ENCODE measurements at places on chromosomes 1 and 21.

DNA sequence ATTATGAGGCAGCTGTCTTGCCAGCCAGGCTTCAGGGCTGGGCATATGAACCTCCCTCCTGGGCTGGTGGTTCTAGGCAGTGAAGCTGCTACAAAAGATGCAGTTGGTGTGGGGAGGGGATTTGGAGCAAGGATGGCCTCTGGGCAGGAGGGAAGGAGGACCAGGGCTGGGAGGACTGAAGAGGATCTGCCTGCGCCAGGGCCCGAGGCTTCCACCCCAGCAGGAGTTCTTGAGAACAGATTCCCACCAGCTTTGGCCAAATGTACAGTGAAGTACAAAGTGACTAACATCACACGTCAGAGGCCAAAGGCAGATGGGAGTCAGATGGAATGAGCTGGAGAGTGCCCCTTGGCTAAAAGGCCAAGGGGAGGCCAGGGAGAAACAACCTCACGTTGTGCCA, 62.4 kb downstream of the DDX20 start:
- no peak for DNase-seq

DNA sequence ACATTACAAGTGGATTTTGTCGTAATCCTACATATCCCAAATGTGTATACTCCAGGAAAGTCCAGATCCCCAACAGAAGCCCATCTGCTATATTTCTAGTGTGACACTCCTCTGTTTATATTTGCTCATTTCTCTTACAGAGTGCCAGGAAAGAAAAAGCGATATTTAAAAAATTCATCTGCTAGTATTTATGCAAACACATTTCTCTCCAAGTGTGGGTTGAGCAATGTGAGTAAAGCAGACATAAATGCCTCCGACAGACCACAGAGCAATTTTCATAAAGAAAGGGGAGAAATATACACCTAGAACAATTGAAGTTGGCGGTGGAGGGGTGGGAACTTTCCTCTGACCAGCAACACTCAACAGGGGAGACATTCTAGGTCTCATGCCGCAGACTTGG, 22.2 kb upstream of the RAP1A start:
- DNase-seq = no peak

- no peak for DNase-seq
Observed at GRCh38 chr1:56432166-56432971, 147.0 kb downstream of the PLPP3 start.

DNA sequence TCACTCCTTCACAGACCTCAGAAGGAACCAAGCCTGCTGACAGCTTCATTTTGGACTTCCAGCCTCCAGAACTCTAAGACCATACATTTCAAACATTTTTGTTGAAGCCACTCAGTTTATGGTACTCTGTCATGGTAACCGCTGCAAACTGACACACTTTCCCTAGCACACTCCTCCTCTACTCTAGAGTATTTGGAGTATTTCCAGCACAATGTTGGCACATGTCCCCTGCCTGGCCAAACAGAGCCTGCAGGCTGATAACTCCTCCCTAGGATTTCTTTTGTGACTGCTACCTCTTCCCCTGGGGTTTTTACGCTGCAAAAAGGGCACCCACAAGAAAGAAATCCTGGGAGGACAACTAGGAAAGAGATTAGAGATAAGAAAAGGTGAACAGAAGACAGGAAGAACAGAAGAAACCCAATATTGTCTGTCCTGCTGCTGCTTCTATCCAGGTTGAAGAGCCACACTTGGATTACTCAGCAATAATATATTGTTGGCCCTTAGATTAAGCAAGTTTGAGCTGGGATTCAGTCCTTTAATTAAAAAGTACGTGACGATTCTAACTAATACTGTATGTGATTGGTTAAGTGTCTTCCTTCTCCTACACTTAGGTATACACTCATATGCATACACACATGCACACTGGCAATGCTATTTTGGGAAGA, 844.1 kb downstream of the LTN1 start:
- no peak for DNase-seq

DNA sequence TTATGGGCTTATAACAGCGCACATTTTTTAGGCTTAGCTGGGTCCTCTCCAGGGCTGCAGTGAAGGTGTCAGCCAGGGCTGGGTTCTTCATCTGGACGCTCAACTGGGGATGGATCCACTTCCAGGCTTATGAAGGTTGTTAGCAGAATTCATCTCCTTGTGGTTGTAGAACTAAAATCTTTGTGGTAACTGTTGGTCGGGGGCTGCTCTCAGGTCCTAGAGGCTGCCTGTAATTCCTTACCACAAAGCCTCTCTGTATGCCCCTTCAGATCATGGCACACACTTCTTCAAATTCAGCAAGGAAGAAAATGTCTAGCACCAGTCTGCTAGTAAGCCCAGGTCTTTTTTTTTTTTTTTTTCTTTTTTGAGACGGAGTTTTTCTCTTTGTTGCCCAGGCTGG, 40.9 kb upstream of the EPS8L3 start:
- DNase-seq = no peak

DNA sequence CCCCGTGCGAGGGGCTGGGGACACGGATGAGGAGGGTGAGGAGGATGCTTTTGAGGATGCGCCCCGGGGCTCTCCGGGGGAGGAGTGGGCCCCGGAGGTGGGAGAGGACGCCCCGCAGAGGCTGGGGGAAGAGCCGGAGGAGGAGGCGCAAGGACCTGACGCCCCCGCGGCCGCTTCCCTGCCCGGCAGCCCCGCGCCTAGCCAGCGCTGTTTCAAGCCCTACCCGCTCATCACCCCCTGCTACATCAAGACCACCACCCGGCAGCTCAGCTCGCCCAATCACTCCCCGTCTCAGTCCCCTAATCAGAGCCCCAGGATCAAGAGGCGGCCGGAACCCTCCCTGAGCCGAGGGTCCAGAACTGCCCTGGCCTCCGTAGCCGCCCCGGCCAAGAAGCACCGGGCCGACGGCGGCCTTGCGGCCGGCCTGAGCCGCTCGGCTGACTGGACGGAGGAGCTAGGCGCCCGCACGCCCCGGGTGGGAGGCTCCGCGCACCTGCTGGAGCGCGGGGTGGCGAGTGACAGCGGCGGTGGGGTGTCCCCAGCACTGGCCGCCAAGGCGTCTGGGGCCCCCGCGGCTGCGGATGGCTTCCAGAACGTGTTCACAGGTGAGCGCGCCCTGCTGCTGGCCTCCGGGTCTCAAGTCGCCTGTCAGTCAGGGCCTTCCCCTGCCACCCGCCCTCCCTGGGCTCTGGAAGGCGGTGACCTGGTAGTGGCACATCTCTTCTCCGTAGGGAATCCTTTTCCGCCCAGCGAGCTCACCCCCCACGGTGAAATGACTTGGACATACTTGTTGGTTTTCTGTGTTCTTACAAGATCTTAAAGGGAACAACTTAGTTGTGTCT, 1.7 kb downstream of the FMN2 start:
- no peak for DNase-seq

DNA sequence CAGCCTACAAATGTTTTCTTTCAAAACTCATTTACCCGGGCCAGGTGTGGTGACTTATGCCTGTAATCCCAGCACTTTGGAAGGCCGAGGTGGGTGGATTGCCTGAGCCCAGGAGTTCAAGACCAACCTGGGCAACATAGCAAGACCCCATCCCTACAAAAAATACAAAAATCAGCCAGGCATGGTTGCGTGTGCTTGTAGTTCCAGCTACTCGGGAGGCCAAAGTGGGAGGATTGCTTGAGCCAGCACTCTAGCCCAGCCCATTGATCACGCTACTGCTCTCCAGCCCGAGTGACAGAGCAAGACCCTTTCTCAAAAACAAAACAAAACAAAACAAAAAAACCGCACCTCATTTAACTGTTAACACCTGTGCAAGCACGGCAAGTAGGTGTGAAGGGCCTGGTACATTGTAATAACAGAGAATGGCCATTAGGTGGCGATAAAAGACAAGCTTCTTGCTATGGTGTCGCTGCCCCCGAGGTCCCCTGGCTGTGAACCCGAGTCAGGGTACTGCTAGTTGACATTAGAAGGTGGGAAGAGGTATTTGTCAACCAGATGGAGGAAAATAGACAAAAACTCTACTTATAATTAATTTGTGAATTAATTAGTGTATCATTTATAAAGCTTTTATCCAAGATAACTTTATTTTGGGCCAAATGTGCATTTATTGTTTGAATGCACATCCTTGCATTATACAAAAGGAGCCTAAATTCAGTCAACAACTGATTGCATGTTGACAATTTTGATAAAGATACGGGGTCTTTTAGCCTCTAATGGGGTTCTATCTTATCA, 66.5 kb downstream of the SH3BGR start:
- no peak for DNase-seq

- DNase-seq = no peak
Observed at GRCh38 chr1:69315823-69316222, 251.9 kb upstream of the LRRC7 start.

- no peak for DNase-seq
Observed at GRCh38 chr1:52403566-52404115, 582 bp downstream of the ORC1 start.

DNA sequence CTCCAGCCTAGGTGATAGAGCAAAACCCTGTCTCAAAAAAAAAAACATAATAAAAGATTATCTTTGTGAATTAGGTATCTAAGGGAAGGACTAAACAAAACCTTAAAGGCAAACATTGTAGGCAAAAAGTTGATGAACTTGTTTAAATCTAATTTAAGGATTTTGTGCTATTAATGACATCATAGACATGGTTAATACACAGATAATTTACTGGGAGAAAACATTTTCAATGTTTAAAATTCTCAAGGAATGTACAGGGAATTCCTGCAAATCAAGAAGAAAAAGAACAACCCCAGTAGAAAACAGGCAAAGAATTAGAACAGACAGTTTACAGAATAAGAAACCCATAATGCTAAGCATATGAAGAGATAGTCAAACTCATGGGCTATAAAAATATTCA, 47.6 kb downstream of the ST3GAL3 start:
- DNase-seq = no peak

- no peak for DNase-seq
Observed at GRCh38 chr1:59388191-59388590, 91.3 kb downstream of the FGGY start.

DNA sequence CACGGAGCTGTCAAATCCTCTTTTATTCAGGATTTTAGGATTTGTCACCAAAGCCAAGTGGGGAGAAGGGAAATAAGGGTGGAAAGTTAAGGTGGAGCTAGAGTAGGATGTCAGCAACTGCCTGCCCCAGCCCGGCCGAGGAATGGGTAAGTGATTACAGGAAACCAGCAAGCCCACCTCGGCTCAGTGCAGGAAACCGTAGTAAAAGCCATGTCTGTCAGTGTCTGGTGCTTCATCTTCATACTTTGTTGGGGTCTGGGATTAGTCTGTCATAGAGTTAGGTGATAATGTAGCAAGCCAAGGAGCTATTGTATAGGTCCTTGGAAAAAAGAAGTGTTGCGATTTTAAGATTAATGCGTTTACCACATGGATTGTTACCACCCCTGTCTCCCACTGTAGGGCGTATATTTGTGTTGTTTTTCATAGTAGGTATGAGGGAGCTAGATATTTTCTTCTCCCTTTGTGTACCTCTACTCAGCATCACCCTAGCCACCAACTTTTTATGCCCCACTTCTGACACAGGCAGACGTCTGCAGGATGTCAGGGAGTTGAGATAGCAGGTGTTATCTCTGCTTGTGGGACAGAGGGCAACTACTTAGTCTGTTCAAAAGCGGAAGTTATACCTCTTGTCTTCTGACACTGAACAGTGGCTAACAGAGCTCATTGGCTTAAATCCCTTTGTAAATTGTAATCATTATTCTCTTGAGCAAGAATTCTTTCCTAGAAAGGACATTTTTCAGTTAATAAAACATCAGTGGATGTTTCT, 253.7 kb downstream of the HHAT start:
- no peak for DNase-seq

DNA sequence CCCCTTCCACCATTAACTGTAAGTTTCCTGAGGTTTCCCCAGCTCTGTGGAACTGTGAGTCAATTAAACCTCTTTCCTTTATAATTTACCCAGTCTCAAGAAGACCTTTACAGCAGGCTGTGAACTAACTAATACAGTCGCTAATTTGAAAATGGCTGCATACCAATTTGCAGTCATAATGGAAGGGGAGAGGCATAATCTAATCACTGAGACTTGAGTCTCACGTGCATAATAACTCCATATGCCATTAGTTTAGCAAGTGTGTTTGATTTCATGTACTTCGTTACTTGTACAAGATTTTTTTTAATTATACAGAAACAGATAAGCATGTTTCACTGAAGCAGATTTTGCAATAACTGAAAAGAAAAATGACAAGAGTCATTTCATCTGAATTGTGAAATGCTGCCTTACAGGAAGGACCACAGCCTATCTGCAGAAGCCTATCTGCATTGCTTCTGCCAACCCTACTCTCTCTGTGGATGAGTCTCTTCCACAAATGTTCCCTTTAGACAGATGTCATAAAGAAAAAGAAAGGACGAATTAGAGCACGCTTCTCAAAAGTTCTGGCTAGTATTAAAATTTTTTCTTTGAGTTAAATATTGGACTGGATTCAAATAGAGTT, 99.1 kb downstream of the PTGER3 start:
- no peak for DNase-seq

DNA sequence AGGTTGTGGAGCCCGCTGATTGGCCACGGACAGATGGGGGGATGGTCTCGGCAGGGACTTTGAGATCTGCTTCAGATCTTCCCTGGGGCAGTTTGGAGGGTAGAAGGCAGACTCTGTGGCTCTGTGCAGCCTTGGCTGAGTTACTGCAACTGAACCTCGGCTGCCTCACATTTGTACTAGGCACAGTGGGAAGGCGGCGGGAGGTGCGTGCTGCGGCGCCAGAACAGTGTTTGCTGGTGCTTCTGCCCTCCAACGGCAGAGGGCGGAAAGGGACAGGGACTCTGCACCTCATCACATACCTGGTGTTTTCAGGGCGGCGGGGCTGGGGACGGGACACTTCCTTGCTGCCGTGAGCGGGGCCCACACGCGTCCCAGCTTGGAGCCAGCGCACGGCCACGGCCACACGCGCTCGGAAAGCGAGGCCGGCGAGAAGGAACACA, 26.2 kb downstream of the SLC66A1 start:
- no peak for DNase-seq

DNA sequence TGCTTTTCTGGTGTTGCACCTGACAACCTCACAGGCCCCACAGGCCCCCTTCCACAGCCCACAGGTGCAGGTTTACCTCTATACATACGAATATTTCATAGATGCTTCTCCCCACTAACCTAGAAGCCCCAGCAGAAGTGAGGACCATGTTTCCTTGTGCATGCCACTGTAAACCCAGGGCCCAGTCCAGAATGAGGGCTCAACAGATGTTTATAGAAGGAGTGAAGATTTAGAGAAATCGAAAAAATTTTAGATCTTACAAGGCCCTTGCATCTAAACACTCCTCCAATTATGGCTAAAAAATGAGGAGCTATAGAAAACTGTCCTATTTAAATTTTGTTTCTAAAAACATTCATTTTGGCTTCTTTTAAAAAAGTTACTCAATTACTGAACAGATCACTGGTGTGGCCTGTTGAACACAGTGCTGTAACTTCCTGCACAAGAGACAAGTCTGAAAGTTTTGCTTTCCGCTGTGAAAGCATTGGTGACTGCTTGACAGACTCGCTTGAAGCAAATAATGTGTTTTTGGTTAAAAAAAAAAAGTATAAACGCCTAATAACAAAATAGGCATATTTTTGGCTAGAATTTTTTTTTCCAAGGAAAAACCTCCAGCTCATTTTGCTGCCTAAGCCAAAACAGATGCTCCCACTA, 1.2 kb downstream of the ABCB10 start:
- no peak for DNase-seq

GRCh38 chr1:214717351-214717750, 114.4 kb downstream of the CENPF start:
- no peak for DNase-seq

GRCh38 chr1:164518692-164519332, 40.2 kb upstream of the PBX1 start:
- no peak for DNase-seq

GRCh38 chr1:245085508-245086095, 69.2 kb upstream of the KIF26B start:
- no peak for DNase-seq
